ENCODE measurements at places on chromosomes 6 and 20.

DNA sequence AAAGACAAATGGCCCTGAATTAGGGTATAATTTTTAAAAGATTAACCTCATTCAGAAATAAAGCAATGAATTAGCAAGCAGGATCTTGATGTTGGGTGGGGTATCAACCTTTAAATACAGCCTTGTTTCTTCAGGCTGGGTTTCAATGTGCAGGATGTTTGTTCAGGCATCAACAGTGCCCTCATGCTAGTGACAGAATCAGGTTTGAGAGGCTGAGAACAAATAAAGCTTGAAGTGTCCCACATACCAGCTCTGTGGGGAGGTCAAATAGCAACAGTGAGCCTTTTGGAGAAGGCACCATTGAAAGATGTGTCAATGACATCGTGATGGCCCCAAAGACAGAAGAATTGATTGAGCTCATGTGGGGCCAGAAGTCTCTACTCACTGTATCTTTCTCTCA, 68.2 kb downstream of the MTFR2 start:
- DNase-seq: no peak

- DNase-seq: no peak
Observed at GRCh38 chr6:148445620-148446019, 103.0 kb downstream of the SASH1 start.

GRCh38 chr20:46343975-46344357, 35.7 kb upstream of the CDH22 start:
- DNase-seq: no peak

DNA sequence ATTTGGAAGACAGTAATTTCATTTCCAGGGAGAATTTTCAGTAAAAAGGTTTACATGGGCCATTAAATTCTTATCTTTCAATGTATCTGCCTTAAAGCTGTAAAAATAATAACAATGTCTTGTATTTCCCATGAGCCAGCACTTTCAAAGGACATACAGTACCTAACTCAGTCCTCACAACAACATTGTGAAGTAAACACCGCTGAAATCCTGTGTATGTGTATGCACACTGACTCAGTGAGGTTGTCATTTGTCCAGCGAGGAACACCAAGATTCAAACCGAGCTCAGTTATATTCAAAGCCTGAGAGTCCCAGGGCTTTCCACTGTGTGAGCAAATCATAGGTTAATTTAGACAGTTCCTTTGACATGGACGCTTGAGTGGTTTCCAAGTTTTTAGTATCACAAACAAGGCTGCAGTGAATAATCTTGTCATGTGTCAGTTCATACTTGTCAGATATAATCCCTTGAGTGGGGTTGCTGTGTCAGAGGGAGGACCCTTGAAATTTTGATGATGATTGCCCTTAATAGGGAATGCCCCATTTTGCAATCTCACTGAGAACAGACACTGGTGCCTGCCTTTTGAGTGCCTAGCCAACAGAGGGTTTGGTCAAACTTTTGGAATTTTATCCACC, 50.0 kb upstream of the SLC22A23 start:
- DNase-seq: no peak

DNA sequence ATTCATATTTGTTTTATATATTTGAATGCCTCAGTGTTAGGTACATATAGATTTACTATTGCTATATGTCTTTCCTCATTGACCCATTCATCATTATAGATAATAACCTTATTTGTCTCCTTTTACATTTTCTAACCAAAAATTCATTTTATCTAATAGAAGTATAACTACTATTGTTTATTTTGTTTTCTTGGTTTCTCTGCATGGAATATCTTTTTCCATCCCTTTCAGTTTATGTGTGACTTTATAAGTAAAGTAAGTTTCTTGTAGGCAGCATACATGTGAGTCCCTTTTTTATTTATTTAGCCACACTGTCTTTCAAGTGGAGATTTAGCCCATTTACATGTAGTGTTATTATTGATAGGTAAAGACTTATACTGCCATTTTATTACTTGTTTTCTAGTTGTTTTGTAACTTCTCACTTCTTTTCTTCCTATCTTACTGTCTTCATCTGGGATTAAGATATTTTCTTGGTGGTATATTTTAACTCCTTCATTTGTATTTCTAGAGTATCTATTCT, 572.0 kb upstream of the MAN1A1 start:
- no peak for DNase-seq

DNA sequence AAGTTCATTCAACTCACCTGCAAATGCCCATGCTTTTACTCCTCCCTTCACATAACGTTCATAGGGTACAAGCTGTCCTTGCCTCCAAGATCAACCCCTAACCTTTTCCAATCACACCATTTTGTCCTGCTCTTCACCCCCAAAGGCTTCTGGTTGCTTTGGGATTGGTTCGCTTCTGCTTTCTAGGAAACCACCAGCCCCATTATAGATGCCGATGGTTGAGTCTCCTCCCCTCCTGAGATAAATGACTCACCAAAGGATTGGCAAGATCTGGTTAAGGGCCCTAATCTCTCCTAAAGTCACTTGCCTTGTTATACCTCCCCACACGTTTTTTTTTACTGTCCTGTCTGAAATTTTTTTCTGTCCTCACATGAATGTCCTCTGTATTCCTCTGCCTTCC, 311.4 kb downstream of the HACE1 start:
- DNase-seq: no peak

- no peak for DNase-seq
Observed at GRCh38 chr6:8750627-8751026, 315.3 kb upstream of the SLC35B3 start.

GRCh38 chr6:56682635-56683034, 39.9 kb upstream of the DST start:
- DNase-seq: no peak

- DNase-seq: no peak
Observed at GRCh38 chr6:12178521-12178920, 111.6 kb upstream of the EDN1 start.

DNA sequence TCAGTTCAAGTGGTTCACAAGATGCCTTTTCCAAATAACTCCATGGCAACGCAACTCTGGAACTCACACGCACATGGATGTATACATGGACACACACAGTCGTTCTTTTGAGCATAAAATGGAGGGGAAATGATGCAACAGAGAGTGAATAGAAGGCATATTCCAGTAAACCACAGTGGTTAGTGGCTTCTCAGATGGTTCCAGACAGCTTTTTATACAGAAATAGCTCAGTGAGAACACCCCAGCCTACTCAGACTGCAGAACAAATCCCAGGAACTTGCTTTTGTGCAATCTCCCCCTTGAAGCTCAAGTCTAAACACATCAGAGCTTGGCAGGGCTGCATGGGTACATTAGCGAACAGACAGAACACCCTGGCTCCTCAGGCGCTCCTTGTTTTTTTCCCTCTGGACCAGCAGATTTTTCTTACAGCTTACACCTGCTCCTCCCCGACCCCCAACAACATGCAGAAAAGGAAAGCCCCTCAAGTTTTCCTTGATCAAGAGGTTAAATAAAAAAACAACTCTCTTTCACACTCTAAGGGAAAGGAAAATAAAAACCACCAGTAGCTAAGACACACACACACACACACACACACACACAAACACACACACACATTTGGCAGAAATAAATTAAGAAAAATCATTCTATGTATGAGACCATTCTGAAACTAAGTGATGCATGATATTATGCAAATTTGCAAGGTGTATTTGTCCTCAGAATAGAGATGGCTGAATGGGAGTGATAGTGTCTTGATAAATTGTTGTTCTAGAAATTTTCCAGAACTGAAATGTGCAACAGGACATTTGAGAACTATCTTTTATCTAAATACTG, 51.2 kb upstream of the RANBP9 start:
- DNase-seq: no peak

DNA sequence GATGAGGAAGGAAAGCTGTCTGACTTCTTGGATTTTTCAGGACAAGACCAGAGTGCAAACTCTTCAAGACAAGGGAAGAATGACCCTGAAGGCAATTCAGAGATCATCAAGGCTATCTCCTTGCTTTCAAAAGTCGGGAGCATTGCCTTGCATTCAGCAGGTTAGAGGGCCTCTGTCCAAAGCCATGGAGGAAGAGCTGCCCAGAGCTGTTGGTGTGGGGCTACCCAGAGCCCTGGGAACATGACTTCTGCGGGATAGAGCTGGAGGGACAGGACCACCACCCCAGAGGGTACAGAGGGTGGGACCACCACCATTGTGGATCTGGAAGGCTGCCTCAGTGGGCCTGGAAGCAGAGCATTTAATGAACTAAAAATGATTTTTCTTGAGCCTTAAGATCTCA, 5.2 kb upstream of the SRXN1 start:
- no peak for DNase-seq

DNA sequence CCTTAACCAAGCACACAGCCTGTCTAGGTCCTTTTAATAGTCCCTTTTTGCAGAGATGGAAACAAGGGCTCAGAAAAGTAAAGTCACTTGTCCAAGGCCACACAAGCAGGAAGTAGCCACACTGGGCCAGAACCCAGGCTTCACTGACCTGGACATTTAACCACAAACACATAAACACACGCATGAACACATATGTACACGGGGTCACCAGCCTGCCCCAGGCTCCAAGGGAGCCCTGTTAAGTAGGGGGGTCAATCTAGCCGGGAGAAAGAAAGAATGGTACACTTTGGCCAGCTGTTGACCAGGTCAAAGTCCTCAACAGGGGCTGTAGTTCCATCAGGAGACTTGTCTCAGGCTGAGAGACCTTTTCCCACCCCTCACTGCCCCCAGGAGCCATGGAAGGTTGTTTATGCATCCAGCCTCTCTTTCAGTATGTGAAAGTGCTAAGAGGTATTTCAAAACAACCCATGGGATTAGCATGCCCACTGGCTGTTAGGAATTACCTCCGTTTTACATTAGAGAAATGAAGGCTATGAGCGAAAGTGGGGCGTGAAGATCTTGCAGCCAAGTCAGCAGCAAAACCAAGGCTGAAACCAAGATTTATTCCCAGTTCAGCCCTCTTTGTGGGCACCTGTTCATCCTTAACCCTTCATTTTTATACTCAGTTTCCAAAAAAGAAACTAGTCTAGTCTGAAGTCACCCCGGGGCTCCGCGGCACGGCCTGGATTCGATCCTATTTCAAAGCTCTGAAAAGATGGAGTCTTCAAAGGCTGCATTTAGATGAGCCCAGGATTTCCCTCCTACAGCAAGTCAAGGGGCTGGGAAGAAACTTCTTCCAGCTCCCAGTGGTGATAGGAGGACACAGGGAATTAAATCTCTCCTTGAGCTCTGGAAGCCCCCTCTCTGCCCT, 9.8 kb downstream of the SDC4 start:
- DNase-seq: no peak

DNA sequence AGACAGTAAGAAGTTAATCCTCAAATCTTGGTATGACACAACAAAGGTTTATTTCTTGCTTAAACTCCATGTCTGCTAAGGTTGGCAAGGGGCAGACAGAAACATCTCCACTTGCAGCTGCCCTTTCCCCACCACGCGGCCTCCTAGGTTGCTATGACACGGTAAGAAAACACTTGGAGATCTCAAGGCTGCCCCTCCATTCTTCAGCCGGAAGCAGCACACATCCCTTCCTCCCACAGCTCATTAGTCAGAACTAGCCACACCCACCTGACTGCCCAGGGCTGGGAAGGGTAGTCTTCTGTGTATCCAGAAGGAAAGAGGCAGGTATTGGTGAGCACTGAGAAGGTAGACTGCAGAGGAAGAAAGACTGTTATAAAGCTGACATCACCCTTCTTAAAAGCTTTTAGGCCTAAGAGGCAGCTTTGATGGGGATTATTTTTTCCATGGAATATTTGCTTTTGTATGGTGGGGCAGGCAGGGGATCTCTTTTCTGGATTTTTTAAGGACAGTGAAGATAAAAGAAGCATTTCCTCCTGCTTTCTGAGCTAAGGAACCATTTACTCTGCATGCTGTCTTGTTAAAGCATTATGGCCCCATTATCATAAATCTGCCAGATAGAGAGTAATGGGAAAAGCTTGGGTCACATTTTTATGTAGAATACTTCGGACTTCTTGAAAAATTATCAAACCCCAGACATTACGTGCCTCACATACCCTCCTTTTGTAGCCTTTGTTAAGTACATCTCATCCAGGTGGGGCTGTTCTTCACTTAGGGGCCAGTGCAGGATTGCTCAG, 41.6 kb downstream of the MRAP2 start:
- DNase-seq: no peak

- no peak for DNase-seq
Observed at GRCh38 chr6:4102687-4103244, 23.8 kb upstream of the FAM217A start.

DNA sequence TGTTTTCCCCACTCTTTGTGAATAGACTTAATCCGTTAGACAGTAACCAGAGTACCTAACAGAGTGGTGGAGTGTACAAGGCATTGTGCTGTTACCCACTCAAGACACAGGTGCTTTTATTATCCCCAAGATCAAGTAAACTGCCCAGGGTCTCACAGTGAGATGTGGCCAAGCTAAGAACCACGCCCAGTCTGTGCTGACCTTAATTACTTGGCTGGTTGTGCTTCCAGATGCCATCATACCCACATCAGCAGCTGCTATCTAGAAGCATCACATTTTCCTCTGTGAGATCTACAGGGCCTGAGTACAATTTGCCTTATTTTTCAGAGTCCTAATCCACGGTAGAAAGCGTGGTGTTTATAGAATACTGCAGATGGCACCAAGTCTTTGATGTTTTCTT, 70.3 kb downstream of the GFRA4 start:
- no peak for DNase-seq

GRCh38 chr6:92114797-92115196, 1304.6 kb downstream of the EPHA7 start:
- DNase-seq: no peak

- no peak for DNase-seq
Observed at GRCh38 chr6:137223370-137224131, 4.4 kb upstream of the IFNGR1 start.

DNA sequence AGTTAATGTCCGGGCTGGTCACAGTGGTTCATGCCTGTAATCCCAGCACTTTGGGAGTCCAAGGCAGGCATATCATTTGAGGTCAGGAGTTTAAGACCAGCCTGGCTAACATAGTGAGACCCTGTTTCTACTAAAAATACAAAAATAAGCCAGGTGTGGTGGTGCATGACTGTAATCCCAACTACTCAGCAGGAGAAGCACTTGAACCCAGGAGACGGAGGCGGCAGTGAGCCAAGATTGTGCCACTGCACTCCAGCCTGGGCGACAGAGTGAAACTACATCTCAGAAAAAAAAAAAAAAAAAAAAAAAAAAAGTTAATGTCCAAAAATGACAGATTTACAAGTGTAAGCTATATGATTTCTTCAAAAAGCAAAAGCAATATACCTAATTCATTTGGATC, 124.9 kb downstream of the CCDC170 start:
- no peak for DNase-seq

DNA sequence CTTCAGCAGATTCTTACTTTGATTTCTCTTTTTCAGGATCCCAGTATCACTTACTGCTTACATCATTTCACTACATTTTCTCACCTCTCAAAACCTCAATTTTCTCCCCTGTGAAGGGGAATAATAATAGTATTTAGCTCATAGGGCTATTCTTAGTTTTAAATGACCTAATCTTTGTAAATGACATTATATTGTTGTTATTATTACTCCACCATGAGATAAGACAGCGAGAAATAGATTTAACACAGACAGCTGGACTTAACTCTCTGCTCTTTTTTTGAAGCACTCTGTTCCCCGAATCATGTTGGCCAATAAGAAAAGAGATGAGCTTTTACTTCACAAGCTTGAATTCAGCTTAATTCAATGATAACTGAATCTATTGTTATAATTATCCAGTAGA, 108.5 kb upstream of the QKI start:
- DNase-seq: no peak

- DNase-seq: no peak
Observed at GRCh38 chr6:150547502-150548222, 52.0 kb upstream of the PLEKHG1 start.

Data from activated CD4-positive, CD25-positive, alpha-beta regulatory T cell (primary cell).